ENCODE measurements at places on chromosomes 12 and 14. TPM values are rescaled to one million over a fixed set of nuclear protein-coding genes. Genes with fewer than 3 reads are reported as not detected.

- DNase-seq, result peak; percentile 76
Measured at GRCh38 chr12:19577281-19577530, 137.9 kb downstream of the AEBP2 start.

DNA sequence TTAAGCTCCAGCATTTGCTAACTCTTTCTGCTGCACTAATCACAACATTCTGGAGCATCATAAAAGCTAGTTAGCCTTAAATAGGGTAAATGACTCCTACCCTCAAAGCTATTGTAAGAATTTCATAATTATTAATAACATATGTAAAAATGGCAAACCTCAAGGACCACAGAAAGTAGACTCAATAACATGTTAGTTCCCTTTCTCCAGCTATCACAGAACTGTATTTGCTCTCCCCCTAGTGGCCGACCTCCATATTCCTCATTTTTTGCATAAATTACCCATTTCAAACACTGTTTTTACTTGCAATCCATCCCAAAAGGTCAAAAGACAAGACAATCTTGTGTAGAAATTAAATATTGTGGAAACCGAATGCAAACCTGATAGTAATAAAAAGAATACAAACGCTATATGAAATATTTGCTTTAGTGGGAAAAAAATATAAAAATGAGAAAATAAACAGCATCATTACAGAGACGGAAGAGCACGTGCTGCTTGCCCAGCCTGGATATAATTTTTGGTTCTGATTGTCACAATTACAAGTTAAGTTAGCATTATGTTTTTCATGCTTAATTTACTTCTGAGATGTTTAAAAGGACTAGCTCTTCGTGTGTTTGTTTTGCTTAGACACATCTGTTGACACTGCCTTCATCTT lies 97.9 kb downstream of the RERGL start:
- DNase-seq, result peak; percentile 57

- DNase-seq, result no peak
Measured at GRCh38 chr14:75513911-75514672, 8.2 kb upstream of the BATF start.

The MARCHF9 gene
- total RNA-seq, result 3.0 TPM

- peak; percentile 49 for DNase-seq
Measured at GRCh38 chr12:124399622-124400021, 104.7 kb downstream of the RFLNA start.

DNA sequence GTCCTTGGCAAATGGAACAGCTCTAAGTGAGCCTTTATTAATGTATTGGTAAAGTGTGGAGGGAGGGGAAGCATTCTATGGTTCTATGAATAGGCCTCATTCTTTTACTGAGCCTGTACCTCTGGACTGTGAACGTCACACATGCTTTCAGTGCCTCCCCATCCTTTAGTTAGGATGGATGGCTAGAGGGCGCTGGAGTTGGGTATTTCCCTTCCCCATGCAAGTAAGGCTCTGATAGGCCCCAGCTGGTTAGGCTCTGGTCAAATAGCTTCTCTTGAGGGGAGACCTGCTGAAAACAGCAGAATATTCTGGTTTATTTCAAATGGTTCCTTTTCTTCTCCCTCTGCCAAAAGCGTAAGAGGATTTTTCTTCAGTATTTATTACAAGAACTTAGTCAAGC lies 860.9 kb upstream of the MDGA2 start:
- no peak for DNase-seq

- DNase-seq, result no peak
Measured at GRCh38 chr12:2356601-2357125, 303.9 kb downstream of the CACNA1C start.

- no peak for DNase-seq
Measured at GRCh38 chr12:116959198-116959460, 48.4 kb downstream of the FBXW8 start.

DNA sequence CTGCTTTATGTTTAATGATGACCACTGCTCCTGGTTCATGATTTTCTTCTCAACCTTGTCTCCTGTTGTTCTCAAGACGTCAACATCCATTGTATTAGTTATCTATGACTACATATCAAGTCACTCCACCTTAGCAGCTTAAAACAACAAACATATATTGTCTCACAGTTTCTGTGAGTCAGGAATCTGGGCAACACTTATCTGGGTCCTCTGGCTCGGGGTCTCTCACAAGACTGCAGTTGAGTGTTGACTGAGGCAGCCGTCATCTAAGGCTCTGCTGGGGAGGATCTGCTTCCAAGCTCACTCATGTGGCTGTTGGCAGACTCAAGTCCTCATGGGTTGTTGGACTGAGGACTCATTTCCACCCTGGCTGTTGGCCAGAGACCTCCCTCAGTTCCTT lies 27.3 kb upstream of the FRS2 start:
- peak; percentile 81 for DNase-seq

DNA sequence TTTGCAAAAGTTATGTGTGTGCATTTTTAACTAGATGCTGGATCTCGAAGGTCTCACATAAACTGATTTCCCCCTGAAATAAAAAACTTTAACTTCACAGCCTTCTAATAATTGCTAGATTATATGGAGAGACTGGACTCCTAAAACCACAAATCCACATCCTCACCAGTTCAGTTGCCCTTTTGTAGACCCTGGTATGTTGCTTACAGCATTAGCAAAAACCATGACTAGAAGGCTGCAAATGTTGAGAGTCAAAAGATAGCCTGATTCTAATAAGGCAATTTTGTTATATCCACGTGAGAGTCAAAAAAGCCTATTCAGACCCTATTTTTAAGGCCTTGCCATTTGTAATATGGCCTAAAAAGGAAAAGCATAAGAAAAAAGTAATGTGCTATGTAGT lies 37.4 kb downstream of the RASSF8 start:
- no peak for DNase-seq

The KIF5A gene
- 0.12 TPM for total RNA-seq

DNA sequence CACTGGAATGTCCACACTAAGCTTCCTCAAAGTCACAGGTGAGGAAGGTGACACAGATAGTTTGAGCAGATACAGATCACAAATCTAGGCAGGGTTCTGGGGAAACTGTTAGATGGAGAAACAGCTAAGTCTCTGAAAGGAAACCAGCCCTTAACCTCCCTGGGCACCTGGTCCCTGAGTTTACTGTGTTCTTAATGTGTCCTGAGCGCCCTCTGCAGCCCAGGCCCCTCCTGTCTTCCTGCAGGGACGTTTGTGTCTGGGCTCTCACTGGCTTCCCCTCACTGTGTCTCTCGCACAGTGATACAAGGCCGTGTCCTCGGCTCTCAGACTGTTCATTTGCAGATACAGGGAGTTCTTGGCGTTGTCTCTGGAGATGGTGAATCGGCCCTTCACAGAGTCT lies 684.3 kb downstream of the TMEM121 start:
- DNase-seq, result no peak

The UNC79 gene
- total RNA-seq, result not detected

GRCh38 chr14:84090837-84091236 lies 1439.1 kb upstream of the FLRT2 start:
- DNase-seq, result no peak

DNA sequence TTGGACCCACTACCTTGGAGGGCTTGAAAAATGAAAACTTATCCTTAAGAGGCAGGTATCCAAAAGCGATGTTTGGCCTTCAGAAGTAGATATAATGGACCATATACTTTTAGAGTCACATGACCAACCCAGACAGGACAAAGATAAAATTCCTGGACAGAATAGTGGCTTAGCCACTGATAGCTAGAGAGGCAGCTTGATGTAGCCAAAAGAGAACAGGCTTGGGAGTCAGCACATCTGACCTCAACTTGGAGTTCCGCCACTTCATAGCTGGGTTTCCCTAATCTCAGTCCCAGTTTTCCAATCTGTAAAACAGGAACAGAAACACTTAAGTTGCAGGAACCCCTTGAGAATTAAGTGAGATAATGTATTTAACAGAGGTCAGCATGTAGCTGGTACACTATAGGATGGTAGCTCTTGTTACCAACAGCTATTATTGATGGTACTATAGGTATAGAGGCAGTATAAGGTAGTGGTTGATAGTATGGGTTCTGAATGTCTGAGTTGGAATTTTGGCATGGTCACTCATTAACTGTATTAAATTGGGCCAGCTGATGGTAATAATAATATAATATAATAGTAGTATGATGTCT lies 63.2 kb upstream of the USP44 start:
- no peak for DNase-seq

- DNase-seq, result no peak
Measured at GRCh38 chr14:101889366-101889765, 75.0 kb upstream of the DYNC1H1 start.

DNA sequence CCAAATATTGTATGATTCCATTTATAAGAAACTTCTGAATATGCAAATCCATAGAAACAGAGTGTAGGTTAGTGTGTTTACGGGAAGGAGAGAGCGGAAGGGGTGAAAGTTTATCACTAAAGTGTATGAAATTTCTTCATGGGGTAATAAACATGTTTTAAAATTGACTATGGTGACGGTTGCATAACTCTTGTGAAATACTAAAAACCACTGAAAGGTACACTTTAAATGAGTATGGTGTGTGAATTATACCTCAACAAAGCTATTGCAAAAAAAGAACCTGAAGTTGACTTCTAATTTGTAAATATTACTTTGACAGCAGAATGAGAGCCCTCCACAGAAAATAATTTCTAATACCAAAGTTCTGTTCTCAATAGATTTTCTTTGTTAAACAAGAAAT lies 47.1 kb downstream of the ATG2B start:
- no peak for DNase-seq

DNA sequence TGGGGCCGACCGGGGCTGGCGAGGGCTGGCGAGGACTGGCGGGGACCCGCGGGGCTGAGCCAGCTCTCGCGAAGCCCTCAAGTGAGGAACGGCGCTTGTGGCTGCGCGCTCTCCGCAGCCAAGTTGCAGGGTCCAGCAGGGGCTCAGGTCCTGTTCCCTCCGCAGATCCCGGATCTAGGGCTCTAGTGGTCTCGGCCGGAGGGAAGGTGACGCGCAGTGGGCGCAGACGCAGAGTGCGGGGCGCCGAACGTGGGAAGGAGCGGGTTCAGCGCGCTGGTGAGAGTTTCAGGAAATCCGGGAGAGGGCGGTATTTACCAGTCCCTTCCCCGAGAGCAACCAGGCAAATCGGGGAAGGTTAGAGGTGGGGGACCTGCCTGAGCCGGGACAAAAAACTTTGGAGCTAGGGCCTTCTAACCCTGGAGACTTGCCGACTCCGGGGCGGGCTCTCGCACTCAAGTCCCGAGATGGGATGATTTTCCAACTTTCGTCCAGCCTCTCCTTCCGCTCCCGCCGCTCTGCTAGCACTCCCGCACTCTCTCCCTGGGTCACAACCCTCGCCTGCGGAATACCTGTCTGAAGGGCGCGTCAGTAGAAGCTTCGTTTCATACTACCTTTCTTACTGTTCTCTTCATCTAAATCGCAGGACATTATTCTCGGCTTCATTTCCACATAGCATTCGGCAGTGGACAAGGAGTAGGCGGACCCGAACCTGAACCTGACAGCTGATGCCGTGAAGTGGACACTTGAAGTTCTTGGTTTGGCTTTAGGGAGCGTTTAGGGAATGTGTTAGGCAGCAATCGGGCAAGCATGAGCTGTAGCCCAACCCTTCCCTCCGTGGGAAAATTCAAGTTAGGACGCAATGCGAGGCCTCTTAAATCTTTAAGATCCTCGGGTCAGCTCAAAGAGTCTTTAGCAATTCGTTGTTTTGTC lies 13.6 kb upstream of the PAX9 start:
- peak; percentile 40 for DNase-seq

DNA sequence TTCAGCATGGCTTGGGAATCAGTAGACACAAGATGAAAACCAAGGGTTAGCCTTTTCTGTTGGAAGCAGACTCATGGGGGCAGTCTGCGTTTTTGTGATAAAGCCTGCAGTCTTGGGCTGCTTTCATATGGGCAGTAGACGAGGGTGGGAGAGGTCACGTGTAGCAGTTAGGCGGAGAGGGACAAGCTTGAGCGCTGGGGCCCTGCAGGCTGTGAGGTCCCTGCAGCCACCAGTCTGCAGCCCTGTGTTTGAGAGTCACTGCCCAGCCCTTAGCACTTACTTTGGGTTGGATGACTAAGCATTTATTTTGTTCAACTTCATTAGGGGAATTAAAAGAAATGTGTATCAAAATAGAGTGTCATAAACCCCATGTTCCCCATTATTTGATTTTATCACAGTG lies 37.2 kb downstream of the EP400 start:
- no peak for DNase-seq

DNA sequence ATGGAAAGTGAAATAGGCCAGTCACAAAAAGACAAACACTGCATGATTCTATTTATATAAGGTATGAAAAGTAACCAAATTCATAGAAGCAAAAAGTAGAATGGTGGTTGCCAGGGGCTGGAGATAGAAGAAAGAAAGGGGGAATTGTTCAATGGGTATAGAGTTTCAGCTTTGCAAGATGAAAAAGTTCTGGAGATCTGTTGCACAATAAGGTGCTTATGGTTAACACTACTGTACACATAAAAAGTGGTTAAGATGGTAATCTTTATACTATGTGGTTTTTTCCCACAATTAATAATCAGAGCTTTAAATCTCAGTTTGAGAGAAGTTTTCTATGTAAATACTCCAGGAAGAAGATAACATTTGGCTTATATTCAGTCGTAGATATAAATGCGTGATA lies 73.4 kb downstream of the SLC38A4 start:
- no peak for DNase-seq

- DNase-seq, result no peak
Measured at GRCh38 chr12:114430306-114430705, 24.4 kb upstream of the TBX5 start.

All from endothelial cell of umbilical vein (primary cell).